ENCODE measurements at places on chromosomes 7 and 10. TPM values are rescaled to one million over a fixed set of nuclear protein-coding genes. Genes with fewer than 3 reads are reported as not detected.

- H3K27me3 ChIP-seq: no peaks in the 10 kb centered on the region
- no peak overlapping the region for H3K27ac ChIP-seq
- H3K4me1 ChIP-seq: no peaks in the 10 kb centered on the region
- no peaks in the 10 kb centered on the region for H3K36me3 ChIP-seq
- DNase-seq: no peak
These were observed 425.5 kb downstream of the CNTNAP2 start for GRCh38 chr7:146542101-146542500.

GRCh38 chr10:116631871-116632295 lies 11.1 kb downstream of the PNLIPRP2 start:
- no peaks in the 10 kb centered on the region for H3K27me3 ChIP-seq
- H3K27ac ChIP-seq: no peak overlapping the region
- no peaks in the 10 kb centered on the region for H3K4me1 ChIP-seq
- H3K4me3 ChIP-seq: no peak overlapping the region

- H3K27ac ChIP-seq: no peak overlapping the region
- no peaks in the 10 kb centered on the region for H3K27me3 ChIP-seq
- peaks cover 5% of the 10 kb centered on the region for H3K4me1 ChIP-seq
- no peak for DNase-seq
- H3K4me3 ChIP-seq: no peak overlapping the region
These were observed 187.0 kb upstream of the CCDC6 start for GRCh38 chr10:60093317-60093716.

SSBP1 gene
- total RNA-seq: 254 TPM

PON3 gene
- not detected for total RNA-seq

CUZD1 gene
- 13.0 TPM for total RNA-seq

DNA sequence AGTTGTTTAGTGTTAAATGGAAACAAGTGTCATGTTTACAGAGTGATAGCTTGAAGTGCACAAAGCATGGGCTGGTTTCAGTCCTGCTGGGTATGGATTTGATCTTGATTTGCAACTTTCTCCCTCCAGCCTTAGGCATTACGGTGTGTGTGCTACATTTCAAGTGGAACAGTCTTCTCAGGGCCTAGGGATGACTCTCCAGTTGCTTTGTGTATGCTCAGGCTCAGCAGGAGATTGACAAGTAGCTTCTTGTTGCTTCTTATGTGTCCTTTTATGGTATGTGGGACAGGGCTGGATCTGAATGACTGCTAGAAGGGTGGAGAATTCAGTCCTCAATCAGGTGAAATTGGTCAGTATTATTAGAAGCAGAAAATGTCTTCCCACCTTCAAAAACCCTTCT lies 51.3 kb upstream of the PLEKHA1 start:
- H3K4me3 ChIP-seq: no peak overlapping the region
- H3K27ac ChIP-seq: no peak overlapping the region
- H3K36me3 ChIP-seq: no peaks in the 10 kb centered on the region
- H3K4me1 ChIP-seq: no peaks in the 10 kb centered on the region
- no peak for DNase-seq

DNA sequence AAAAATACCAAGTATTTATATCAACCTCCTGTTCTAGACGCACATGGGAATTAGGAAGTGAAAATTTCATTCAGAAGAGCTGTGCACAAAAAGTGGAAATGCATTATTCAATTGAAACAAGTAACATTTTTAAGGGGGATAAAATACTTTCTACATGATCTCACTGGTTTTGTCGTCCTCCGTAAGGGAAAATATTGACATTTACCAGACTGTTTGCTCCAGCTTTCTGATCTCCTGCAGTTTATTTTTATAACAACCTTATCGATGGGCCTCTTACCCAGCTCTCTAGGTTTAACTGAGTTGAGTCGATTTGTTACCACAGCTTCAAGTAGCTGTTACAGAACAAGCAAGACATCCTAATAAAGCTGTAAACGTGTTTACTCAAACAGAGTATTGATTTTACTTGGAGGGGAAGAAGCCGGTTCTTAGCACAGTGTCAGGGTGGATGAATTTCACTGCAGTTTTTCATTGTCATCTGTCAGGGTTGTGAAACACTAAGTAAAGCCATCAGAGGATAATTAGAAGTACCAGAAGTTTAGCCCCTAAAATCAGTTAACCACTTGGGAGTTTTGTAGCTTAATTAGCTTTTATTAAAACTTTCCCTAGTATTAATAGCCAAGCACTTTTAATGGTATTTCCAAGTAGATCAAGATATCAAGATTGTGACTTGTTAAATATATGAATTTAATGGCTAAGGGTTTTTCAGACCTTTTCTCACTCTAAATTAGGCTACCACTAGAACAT lies 142.6 kb upstream of the KAT6B start:
- no peak overlapping the region for H3K27ac ChIP-seq
- no peaks in the 10 kb centered on the region for H3K36me3 ChIP-seq
- no peak for DNase-seq

DNA sequence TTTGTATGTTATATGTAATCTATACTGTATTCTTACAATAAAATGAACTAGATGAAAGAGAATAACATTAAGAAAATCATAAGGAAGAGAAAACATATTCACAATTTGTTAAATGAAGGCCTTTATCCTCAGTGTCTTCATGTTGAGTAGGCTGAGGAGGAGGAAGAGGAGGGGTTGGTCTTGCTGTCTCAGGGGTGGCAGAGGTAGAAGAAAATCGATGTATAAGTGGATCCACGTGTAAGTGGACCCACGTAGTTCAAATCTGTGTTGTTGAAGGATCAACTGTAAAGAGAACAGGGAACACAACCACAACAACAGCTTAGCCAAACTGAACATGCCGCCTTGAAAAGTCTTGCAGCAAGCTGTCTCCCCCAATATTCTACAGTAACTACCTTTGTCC lies 161.6 kb upstream of the NRP1 start:
- H3K27ac ChIP-seq: no peak overlapping the region
- no peak for DNase-seq
- no peak overlapping the region for H3K4me3 ChIP-seq
- H3K27me3 ChIP-seq: no peaks in the 10 kb centered on the region
- no peaks in the 10 kb centered on the region for H3K36me3 ChIP-seq
- H3K4me1 ChIP-seq: no peaks in the 10 kb centered on the region

DNA sequence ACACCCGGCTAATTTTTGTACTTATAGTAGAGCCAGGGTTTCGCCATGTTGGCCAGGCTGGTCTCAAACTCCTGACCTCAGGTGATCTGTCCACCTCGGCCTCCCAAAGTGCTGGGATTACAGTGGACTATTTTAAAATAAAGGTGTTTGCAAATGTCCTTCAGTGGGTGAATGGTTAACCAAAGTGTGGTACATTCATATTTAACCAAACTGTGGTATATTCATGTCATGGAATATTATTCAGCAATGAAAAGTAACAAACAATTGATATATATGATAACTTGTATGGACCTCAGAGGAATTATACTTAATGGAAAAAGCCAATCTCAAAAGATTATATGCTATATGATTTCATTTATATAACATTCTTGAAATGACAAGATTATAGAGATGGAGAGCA lies 190.0 kb downstream of the CREB5 start:
- H3K27ac ChIP-seq: no peak overlapping the region
- H3K27me3 ChIP-seq: no peaks in the 10 kb centered on the region
- no peaks in the 10 kb centered on the region for H3K36me3 ChIP-seq
- no peak overlapping the region for H3K4me3 ChIP-seq
- no peak for DNase-seq

GRCh38 chr10:58721601-58722281 lies 209.1 kb downstream of the BICC1 start:
- no peak for DNase-seq
- H3K4me1 ChIP-seq: no peaks in the 10 kb centered on the region
- no peak overlapping the region for H3K4me3 ChIP-seq
- H3K36me3 ChIP-seq: no peaks in the 10 kb centered on the region
- H3K27me3 ChIP-seq: no peaks in the 10 kb centered on the region
- no peak overlapping the region for H3K27ac ChIP-seq

LLCFC1 gene
- not detected for total RNA-seq

DNA sequence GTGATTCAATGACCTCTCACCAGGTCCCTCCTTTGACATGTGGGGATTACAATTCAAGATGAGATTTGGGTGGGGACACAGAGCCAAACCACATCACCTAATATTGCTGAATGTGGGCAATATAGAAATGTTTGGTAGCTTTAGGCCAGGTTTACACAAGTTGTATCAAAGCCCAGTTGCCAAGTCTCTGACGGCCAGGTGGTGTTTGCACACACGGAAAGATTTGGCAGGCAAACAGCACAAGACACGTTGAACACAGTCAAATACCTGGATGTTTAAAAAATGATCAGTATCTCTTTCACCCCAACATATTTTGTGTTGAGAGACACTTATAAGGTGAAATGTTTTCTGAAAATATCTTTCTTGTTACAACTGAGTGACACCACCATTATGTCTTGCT lies 294.4 kb upstream of the MKI67 start:
- no peaks in the 10 kb centered on the region for H3K36me3 ChIP-seq
- DNase-seq: peak; percentile 13
- no peaks in the 10 kb centered on the region for H3K27me3 ChIP-seq

GRCh38 chr10:130353928-130354572 lies 217.9 kb downstream of the GLRX3 start:
- H3K27ac ChIP-seq: no peak overlapping the region
- H3K36me3 ChIP-seq: no peaks in the 10 kb centered on the region
- H3K4me1 ChIP-seq: no peaks in the 10 kb centered on the region

- H3K4me3 ChIP-seq: no peak overlapping the region
- peaks cover 65% of the 10 kb centered on the region for H3K27me3 ChIP-seq
- peaks cover 8% of the 10 kb centered on the region for H3K36me3 ChIP-seq
- H3K4me1 ChIP-seq: peaks cover 9% of the 10 kb centered on the region
- no peak overlapping the region for H3K27ac ChIP-seq
These were observed 178.2 kb downstream of the SLC25A13 start for GRCh38 chr7:96143495-96144259.

DNA sequence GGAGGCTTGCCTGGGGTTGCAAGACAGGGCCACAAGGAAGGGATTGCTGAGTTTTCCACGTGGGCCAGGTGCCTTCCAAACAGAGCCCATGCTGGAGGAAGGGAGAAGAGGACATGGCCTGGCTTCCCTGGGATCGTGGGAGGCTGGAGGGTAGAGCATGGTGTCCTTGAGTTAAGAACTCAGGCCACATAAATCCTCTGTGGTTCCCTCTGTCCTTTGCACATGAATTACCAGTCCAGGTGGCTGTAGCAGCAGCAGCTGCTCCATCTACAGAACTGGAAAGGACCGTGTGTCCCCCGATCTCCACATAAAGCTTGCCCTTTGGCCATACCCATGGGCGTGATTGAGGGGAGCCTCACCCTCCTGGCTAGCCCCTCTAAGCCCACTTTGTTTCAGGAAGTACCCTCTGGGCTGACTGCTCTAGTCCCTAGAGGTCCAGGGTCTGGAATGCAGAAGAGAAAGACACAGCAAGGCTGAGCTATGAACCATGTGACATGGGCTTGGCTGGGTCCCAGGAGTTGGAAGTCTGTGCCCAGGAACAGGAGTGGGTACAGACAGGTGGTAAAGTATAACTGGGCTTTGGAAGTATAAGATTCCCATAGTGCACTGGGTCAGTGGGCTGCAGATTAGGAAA lies 84.9 kb downstream of the C10orf105 start:
- no peak for DNase-seq
- no peaks in the 10 kb centered on the region for H3K36me3 ChIP-seq
- H3K4me3 ChIP-seq: no peak overlapping the region
- peaks cover 41% of the 10 kb centered on the region for H3K4me1 ChIP-seq

GLUD1 gene
- 96.2 TPM for total RNA-seq

XRCC2 gene
- total RNA-seq: 34.0 TPM

ASAH2B gene
- 6.3 TPM for total RNA-seq

PARG gene
- total RNA-seq: 56.2 TPM

APBB1IP gene
- total RNA-seq: not detected

GRCh38 chr7:127957886-127958285 lies 73.4 kb downstream of the LRRC4 start:
- H3K27ac ChIP-seq: no peak overlapping the region
- H3K27me3 ChIP-seq: no peaks in the 10 kb centered on the region
- H3K4me3 ChIP-seq: no peak overlapping the region
- no peak for DNase-seq
- no peaks in the 10 kb centered on the region for H3K4me1 ChIP-seq

- H3K4me1 ChIP-seq: no peaks in the 10 kb centered on the region
- H3K36me3 ChIP-seq: no peaks in the 10 kb centered on the region
- no peak for DNase-seq
- H3K4me3 ChIP-seq: no peak overlapping the region
These were observed 103.9 kb downstream of the IDE start for GRCh38 chr10:92470026-92470425.

LIPK gene
- total RNA-seq: not detected

DNA sequence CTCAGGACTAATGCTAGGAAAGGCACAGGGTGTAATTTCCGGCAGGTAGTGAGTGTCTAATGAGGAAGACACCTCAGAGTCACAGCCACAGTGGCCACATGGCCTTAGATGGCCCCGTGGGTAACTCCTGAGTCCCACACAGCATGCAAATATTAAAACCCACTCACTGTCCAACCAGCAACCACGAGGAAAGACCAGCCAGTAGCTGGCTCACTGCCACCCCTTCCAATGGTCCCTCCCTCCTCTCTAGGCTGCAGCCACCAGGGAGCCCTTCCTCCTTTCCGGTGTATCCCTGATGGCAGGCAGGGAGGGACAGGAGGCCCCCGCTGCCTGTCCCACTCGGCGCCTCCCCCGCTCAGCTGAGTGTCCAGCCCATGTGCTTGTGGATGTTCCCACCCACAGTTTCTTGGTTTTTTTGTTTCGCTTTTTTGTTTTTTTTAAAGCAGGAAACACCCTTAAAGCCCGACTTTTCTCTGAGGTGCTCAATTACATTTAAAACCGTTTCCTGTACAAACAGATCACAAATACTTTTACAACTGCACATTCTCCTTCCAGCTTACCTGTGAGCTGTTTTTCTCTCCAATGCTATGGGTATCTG lies 9.2 kb downstream of the BNIP3 start:
- H3K27me3 ChIP-seq: no peaks in the 10 kb centered on the region
- no peak for DNase-seq
- H3K4me1 ChIP-seq: no peaks in the 10 kb centered on the region
- H3K27ac ChIP-seq: no peak overlapping the region
- no peak overlapping the region for H3K4me3 ChIP-seq
- H3K36me3 ChIP-seq: peaks cover 9% of the 10 kb centered on the region

DNA sequence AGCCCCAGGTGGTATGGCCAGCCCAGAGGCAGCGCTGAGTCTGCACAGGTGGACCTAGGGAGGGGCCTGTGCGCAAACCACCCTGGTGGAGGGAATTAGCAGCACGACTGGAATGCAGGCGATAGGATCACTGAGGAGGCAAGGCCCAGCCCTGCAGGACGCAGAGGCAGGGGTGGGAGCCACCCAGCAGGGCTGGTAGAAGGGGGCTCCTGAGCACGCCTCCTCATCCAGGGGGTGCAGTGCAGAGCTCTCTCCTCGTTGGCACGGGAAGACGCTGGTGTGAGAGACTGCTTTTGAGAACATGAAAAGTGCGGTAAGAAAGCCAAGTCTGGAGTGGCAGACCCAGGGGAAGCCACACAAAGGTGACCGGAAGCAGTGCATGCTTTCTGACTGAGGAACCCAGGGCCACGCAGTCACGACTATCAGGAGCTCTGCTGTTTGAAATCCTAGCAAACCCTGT lies 6.0 kb downstream of the FXYD4 start:
- H3K27ac ChIP-seq: no peak overlapping the region
- H3K4me3 ChIP-seq: no peak overlapping the region
- no peaks in the 10 kb centered on the region for H3K36me3 ChIP-seq
- H3K27me3 ChIP-seq: no peaks in the 10 kb centered on the region

- DNase-seq: no peak
- no peaks in the 10 kb centered on the region for H3K27me3 ChIP-seq
- H3K36me3 ChIP-seq: no peaks in the 10 kb centered on the region
- H3K4me1 ChIP-seq: no peaks in the 10 kb centered on the region
These were observed 78.5 kb upstream of the PDCD4 start for GRCh38 chr10:110793128-110793812.

All from H1 (cell line).